ENCODE measurements at places on chromosomes 5 and 9.

DNA sequence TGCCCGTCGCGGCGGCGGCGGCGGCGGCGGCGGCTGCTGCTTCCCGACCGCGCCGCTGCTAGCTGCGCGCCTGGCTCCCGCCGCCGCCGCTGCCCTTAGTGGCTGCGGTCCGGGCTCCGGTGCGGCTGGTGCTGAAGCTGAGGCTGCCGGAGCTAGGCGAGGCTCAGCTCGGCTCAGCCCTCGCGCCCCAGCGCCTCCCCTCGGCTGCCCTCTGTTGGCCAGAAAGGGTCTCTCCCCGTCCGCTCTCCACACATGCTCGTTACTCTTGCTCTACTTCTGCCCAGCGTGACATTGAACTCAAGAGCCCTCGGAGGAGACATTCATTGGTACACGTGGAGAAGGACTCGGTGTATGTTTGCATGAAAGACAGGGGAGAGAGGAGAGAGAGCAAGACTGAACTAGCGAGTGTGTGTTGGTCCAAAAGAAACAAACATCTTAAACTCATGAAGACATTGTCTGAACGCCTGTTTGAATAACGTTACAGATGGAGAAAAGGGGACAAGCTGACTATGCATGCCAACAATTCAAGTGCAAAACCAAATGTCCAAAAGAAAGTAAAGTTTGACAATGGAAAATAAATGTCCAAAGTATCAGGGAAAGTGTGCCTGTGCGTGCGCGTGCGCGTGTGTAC, at the start of gene HCN1:
Gene HCN1 (minus strand): TSS at position 175 of the 631 bp plus-strand sequence.
- DNase-seq, result peak; percentile 60

GRCh38 chr5:162638849-162639248, 571.3 kb downstream of the GABRG2 start:
- DNase-seq, result no peak

DNA sequence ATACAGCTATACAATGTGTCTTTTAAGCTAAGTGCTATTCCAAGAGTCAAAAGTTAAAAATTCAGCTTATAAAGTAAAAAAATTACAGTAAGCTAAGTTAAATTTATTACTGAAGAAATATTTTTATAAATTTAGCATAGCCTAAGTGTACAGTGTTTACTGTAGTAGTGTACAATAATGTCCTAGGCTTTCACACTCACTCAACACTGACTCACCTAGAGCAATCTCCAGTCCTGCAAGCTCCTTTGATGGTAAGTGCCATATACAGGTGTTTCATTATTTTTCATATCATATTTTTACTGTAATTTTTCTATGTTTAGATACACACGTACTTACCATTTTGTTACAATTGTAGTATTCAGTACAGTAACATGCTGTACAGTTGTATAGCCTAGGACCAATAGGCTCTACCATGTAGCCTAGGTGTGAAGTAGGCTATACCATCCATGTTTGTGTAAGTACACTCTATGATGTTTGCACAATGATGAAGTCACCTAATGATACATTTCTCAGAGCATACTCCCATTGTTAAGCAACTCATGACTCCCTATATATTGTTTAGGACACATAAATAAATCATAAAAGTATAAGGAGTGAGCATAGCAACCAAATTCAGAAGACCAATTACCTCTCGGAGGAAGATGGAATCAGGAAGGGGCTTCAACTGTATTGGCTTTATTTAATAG, 165.1 kb upstream of the SLC30A5 start:
- no peak for DNase-seq

DNA sequence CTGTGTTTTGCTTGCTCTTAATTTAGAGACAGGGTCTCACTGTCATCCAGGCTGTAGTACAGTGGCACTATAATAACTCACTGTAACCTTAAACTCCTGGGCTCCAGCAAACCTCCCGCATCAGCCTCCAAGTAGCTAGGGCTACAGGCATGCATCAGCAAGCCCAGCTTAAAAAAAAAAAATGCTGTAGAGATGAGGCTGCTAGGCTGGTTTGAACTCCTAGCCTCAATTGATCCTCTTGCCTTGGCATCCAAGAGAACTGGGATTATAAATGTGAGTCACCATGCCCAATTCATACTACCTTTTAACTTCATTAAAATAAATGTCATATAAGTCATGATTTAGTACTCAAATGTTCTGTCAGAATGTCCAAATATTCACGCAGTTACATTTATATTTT, 2195.7 kb upstream of the C9orf72 start:
- no peak for DNase-seq

DNA sequence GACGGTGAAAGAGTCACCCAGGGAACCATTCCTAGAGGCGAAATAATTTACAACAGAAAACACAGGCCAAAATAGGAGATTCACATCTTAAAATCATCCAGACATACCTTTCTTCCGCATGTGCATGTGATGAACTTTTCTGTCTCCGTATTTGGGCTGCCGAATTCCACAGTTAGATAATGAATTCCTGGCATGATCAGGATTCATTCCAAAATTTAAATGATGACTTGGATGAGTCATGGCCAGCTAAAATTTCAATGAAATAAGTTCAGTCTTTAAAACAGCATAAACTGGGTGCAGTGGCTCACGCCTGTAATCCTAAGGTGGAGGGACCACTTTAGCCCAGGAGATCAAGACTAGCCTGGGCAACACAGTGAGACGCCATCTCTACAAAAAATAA, 82.7 kb downstream of the DROSHA start:
- no peak for DNase-seq

DNA sequence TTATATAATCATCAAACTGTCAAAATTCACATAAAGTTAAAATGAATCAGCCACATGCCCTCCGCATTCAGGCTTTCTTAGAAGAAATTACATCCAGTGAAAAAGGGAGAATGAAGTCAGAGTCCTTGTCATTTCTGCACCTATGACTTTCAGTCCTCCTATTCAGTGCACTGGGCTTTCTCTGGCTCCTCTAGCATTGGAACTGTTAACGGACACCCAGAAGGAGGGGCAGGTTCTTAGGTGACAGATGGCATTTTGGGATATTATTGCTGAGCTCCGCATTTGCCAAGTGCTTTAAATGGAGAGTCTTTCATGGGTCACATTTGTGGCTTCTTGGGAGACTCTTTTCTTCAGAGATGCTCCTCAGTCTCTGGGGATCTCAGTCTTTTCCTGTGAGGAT, 40.0 kb downstream of the ADAMTS19 start:
- DNase-seq, result no peak

All from GM20000 (cell line).